NCI-H748 treated with DMSO at 0.1 percent for 48 hours (cell line): ENCODE measurements at places on chromosomes 7 and 10.

DNA sequence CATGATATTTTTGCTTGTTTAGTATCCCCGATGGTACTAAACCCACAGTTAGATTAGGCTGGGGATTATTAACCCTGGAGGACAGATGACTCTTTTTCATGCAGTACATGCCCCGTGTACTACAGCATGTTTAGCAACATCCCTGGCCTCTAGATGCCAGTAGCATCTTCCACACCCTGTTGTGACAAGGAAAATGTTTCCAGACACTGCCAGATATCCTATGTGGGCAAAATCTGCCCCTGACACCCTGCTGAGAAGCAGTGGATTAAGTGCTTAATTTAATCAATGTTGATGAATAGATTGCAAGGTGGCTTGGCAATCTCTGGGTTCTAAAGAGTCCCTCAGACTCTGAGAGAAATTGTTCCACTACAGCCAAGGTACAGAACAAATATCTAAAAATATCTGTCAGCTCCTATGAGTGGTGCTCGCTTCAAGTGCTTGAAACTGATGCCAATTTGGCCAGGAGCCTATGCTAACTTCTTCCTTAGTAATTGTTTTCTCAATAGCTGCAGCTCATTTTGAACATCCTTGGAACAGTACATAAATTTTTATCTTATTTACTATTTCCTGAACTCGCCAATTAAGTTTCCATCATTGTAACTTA, 247.0 kb downstream of the SORCS1 start:
- DNase-seq, result no peak

DNA sequence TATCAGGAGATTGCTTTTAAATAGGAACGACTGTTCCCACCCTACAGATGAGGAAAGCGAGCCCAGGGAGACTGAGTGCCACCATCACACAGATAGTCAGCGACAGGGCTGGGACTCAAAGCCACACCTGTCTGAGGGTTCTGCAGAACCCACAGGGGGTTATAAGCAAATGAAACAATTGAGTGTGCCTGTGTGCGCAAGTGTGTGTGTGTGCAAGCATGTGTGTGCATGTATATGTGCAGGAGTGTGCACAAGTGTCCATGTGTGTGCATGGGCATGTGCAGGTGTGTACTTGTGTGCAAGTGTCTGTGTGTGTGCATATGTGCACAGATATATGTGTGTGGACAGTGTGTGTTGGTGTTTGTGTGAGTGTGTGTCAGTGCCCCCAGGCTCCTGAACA, 280.2 kb downstream of the GRID1 start:
- DNase-seq, result no peak

GRCh38 chr7:30276203-30276900, 8.0 kb upstream of the ZNRF2 start:
- peak; percentile 31 for DNase-seq

DNA sequence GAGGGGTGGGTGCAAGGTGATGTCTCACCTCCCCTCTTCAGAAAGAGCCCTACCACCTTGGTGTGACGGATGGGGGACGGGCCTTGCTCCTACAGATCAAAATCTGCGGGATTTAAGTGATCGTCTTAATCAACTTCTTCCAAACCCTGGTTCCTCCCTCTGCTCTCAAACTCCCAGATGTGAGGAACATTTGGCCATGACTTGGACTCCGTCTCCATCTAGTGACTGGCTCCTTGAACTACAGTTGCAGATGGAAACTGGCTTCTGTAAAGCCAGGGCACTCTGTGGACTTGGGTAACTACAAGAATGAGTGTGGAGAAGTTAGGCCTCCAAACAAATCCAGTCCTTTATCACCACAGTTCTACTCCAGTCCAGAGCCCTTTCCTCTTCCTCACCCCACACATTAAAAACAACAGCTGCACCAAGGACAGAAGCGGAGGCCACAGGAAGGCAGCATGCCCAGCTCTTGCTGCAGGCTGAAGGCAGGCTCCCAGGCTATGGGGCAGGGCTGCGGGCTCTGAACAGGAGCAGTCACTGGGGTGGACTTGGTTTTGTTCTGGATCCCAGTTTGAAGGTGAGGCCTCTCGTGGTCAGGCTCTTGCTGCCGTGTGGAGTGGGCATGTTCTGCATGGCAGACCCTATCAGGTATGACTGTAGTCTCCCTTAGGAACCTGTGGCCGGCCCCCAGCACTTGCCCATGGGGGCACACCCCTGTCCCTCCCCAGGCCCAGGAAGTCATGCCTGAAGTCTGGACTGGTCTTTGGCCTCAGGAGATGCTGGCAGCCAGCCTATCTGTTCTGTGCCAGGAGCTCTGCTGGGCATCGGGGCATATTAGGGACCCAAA, 79.4 kb downstream of the VWC2 start:
- peak; percentile 51 for DNase-seq

GRCh38 chr7:103714376-103714927, 268.4 kb upstream of the SLC26A5 start:
- DNase-seq, result no peak

DNA sequence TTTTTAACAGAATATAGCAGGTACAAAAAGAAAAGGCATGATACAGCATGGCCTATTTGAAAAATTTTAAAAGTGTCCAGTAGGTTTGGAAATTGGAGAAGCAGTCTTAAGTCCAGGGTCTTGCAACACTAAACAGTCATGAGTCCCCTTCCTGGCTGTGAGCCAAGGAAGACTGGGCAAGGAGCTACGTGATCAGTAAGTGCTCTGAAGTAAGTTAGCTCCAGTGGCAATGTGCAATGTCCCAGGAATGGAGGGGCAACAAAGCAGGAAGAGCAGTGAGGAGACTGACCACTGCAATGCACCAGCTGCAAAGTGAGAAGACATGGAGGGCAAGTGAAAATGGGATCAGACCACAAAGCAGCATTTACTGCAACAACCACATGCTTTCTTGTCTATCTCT, 72.9 kb upstream of the GRID1 start:
- DNase-seq, result no peak

DNA sequence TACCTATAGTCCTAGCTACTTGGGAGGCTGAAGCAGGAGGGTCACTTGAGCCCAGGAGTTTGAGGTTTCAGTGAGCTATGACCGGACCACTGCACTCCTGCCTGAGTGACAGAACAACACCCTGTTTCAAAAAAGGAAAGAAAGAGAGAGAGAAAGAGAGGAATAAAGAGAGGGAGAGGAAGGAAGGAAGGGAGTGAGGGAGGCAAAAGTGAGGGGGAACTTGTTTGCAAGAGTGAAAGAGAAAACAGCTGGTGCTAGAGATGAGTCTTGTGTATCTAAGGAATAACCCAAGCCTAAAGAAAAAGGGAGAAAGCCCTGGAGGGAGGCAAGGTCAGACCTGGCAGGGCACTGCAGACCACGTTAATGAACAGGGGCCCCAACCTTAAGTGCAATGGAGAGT, 4.8 kb upstream of the NT5C2 start:
- DNase-seq, result no peak

DNA sequence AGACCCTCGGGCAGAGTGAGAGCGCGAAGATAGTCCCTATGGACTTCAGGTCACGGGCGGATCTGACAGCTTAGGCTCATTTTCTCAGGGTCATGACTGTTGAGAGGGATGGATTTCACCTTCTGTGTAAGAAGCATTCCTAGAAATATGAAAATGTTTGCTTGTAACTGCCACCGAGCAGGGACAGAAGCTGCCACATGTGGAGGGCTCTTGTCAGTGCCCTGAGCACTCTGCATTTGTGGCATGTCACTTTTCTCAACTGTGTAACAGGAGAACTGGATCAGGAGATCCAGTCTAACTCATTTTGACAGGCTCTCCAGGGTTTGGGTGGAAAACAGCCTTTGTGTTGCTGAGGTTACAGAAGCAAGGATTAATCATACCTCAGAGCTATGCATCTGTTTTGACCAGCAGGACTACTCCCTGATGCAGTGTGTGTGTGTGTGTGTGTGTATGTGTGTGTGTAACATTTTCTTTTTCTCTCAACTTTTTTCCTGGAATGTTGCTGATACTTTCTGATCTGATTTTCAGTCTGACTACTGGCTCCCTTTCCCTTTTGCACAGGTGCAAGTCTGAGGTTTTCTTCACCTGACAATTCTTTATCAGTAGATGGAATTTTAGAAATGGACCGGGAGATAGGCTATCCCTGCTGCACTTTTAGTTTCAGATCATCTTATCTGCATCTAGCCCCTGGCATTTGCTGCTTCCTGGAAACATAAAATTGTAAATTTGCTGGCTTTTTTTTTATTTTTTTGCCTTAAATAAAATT, 183.3 kb downstream of the STK31 start:
- no peak for DNase-seq

DNA sequence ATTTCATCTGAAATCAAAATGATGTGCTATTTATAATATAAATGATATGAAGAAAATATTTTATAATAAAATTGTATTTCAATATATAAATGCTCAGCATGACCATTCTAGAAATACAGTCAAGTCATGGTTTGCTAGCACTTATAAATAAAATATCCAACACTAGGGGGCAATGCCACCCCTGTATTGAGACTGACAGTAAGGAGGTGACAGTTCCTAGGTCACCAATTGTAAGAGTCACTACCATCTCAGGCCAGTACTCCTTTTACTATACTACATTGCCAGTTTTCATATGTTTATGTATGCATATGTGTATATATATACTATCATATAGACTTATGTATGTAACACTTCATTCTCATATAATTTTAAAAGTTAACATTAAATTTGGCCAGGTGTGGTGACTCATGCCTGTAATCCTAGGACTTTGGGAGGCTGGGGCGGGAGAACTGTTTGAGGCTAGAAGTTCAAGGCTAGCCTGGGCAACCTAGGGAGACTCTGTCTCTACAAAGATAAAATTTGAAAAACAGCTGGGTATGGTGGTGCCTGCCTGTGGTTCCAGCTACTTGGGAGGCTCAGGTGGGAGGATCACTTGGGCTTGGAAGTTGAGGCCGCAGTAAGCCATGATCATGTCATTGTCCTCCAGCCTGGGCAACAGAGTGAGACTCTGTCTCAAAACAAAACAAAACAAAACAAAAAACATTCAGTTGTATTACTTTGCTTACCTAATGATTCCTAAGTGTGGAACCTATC, 2.4 kb upstream of the CNOT4 start:
- DNase-seq, result peak; percentile 45

GRCh38 chr7:46220066-46220630, 299.1 kb upstream of the IGFBP3 start:
- DNase-seq, result no peak

- peak; percentile 26 for DNase-seq
These were observed 47.7 kb upstream of the TRIM8 start for GRCh38 chr10:102596506-102596971.

DNA sequence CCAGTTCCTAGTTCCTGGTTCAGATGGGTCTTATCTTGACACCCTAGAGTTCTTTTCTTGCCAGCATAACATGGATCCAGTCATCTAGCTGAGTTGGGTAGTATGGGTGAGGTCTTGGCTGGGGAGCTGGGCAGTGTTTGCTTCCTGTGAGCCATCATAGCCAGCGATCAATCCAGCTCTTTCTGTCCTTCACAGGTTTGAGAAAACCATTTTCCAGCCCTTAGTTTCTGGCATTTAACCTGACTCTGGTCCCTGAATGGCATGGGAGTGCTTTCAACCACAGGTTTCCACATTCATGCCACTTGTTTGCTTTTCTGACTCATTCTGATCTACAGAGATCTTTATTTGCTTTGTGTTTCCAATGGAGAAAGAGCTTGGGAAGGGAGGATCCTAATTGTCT, 8.6 kb downstream of the SLC13A1 start:
- DNase-seq, result peak; percentile 11

- DNase-seq, result no peak
These were observed 269.1 kb downstream of the GATA3 start for GRCh38 chr10:8323428-8324054.

GRCh38 chr7:42014625-42015618, 222.1 kb downstream of the GLI3 start:
- no peak for DNase-seq

DNA sequence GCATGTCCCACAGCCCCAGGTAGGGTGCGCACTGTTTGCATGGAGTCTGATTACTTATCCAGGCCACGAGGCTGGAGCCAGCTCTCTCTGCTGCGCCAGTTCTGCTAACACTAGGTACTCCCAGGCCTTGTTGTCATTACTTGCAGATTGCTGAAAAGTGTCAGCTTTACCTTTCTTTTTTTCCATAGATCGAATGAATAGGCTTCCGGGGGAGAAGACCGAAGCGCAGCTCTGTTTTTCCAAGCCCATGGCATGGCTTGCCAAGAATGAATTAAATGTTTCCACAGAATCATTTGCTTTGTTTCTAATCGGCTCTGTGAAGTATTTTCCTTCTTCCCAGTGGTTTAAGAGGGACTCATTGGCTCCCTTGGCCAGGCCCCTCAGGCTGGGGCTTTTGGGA, 285.8 kb downstream of the BMPER start:
- DNase-seq, result no peak

DNA sequence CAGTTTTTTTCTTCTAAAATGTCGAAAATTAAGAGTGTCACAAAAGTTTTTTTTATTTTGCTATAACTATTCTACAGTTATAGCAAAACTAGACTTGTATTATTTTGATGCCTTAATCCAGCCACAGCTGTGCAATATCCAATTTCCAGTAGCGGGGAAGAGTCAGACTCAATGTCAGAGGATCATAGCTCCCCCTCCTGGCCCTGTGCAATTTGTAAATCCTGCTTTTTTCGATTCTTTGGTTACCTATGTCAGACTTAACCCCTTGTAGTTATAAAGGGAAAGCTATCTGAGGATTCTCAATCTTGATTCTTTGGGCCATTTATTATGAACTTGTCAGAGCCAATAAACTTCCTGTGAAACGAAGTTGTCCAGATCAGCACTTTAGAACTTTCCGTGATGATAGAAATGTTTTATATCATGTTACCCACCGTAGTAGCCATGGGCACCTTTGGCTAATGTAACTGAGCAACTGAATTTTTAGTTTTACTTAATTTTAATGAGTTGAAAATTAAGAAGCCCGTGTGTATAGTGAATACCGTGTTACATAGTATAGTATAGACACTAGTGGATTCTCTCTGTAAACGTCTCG, 87.7 kb upstream of the PRKCQ start:
- no peak for DNase-seq

DNA sequence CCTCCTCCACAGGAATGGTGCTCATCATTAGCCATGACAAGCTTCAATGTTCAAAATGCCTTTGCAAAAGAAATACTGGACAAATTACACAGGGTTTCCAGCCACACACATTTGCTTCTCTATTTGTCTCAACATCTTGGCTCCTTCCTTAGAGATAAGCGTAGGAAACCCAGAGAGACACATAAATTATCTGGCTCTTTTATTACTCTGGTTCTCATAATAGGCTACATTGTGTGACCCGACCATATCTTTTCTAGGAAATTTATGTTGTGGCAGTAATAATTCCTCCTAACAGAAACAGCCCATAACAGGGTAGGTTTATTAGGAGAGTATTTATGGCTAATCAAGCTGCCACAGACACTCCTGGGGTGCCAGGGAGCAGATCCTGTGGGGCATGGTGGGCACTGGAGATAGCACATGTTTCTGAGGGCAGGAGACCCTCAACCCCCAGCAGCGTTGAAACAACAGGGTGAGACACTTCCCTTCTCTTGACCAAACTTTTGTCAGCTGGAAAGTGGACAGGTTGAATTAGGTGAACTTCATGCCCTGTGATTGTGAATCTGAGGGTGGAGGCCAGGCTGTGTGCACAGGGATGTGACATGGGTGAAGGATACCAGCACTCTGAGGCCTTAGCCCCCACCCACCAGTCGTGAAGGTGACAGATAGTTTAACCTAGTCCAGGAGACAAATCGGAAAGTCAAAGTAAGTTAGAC, 295.9 kb upstream of the ZNF32 start:
- no peak for DNase-seq

GRCh38 chr10:34830217-34830822, 15.2 kb upstream of the PARD3 start:
- no peak for DNase-seq

GRCh38 chr7:152871678-152872060, 112.1 kb downstream of the ACTR3B start:
- DNase-seq, result no peak
